ENCODE measurements at places on chromosomes 5 and 9. TPM values are rescaled to one million over a fixed set of nuclear protein-coding genes. Genes with fewer than 3 reads are reported as not detected.

SPATA31E1 gene
- total RNA-seq, result not detected

GABRB2 gene
- total RNA-seq, result 0.72 TPM

FOXD4L5 gene
- not detected for total RNA-seq

SOX30 gene
- total RNA-seq, result 0.09 TPM

KLF9 gene
- total RNA-seq, result 40.9 TPM

DNA sequence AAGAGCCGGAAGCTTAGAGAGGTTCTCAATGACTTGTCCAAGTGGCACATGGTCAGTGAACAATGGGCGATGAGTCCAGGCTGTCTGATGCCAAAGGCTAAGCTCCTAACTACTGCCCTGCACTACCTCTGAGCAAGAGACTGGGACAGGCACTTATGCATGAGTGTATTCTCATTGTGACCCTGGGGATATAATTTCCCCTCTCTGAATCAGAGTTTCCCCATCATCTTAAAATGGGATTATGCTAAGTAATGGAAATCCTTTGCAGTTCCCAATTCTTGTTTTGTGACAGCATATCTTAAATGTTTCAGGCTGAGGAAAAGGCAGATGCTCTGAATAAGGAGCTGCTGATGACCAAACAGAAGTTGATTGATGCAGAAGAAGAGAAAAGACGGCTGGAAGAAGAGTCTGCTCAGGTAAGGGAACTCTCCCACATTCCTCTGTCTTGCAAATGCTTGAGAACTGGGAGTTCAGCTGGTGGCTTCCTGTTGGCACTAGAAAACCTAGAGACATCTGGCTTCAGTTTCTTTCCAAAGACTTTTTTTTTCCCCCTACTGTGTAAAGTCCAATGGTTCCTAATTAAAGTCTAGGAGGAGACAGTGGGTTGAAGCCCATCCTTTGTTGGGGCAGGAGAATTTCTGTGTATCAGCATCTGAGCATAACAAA, 64.1 kb downstream of the GPR21 start:
- DNase-seq, result no peak

- no peak for DNase-seq
Measured at GRCh38 chr5:148563021-148563420, 91.3 kb downstream of the HTR4 start.

DNA sequence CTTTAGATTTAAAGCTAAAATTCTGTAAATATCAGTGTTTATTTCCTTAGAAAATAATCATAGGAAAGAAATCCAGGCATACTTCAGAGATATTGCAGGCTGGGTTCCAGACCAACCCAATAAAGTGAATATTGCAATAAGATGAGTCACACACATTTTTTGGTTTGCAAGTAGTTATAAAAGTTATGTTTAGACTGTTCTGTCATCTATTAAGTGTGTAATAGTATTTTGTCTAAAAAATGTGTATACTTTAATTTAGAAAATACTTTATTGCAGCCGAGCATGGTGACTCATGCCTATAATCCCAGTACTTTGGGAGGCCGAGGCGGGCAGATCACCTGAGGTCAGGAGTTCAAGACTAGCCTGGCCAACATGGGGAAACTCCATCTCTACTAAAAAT, 6.9 kb upstream of the RIC1 start:
- DNase-seq, result no peak

DNA sequence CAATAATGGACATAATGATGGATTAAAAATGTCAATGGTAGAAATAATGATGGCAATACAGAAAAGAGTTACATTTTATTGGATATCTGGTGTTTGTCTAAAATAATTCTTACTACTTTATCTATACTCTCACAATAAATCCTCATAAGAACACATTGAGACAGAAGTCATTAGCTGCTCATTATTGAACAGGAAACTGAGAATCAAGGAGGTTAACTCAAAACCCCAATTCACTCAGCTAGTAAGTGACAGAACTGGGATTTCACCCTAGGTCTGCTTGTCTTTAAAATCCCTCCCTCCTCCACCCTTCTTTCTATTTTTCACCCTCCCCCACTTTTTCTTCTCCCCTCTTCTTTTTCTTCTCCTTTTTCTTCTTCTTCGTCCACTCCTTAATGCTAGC, 285.8 kb upstream of the TNC start:
- DNase-seq, result no peak

- no peak for DNase-seq
Measured at GRCh38 chr5:173271419-173271818, 36.4 kb upstream of the NKX2-5 start.

DNA sequence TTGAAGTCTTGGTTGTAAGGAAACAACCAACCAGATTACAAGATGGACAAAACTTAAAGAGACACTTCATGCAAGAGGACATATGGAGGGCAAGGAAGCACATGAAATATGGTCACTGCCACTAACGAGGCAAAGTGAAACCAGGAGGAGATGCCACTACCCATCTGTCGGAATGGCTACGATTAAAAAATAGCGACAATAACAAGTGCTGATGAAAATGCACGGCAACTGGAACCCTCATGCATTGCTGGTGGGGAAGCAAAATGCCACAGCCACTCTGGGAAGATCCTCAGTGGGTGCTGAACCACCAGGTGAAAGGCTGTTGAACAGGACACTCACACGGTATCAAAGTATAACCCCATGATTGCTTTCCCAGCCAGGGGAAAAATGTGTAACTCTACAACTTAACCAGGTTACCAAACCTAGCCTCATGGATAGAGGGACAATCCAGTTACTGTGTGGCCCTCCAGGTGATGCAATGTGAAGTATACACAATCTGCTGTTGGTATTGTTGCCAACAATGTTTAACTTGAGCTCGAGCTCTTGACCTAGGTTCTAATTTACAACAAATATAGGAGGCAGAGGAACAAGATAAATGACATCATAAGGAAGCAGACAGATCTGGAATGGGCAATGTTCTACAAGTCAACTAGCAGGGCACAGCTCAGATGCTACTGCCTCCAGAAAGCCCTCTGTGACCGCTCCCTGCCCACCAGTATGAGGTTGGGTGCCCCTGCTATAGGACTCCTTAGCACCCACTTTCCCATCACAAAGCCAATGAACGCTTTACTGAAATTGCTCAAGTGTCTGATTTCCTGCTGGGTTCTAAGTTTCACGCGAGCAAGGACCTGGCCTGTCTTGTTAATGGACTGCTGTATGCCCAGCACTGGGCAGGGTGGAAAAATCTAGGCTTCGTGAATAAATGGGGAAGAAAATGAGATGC, 25.8 kb downstream of the SH3PXD2B start:
- no peak for DNase-seq

GRCh38 chr9:109381011-109381729, 60.3 kb upstream of the EPB41L4B start:
- no peak for DNase-seq

DNA sequence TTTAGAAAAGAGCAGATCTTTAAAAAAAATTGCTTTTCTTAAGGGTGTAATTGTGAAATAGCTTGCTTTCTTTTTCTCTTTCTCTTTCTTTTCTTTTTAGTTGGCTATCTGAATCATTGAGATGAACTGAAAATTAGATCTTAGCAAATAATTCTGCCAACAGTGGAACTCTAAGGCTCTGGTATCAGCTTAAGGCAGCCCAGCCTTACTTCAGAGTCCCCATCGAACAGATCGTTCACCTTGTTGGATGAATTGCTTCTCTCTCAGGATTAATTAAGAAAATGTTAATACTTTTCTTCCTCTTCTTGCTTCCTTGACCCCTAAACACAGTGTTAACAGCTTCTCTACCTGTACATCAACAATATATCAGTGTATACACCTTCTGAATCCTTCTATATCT, 92.1 kb downstream of the ZCCHC7 start:
- DNase-seq, result no peak

Data from mucosa of gallbladder (tissue), 1 donor.